IPS DF 19.7 (cell line): ENCODE measurements at places on chromosomes 2 and 18.

DNA sequence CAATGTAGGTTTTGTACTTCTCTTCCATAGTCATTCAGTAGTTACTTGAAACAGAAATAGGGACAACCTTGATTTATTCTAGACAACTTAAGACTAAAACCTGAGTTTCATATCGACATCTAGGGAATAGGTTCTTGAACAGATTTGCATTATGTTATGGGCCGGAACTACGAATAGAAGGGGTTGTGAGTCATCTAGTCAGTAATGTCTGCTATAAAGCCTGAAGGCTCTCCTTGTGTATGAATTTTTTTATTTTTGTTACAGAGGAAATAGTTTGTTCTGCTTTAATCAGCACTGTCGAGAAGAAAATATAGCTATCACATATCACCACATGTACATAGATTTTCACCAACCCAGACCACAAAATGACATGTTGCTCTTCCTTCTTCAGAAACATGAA lies 17.3 kb upstream of the TRIM43 start:
- DNase-seq, result no peak

DNA sequence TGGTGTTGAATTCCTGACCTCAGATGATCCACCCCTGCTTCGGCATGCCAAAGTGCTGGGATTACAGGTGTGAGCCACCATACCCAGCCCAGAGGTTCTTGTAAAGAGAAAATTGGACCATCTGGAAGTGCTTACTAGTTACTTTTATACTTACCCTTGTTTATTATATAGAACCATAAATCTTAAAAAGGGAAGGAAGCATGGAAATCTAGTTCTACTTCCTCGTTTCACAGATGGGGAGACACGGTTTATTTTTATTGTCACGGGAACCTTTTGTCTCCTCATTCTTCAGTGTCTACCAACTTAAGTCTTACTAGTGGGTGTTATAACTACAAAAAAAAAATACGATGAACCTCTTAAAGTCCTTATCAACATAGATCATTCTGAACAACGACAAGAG lies 45.8 kb upstream of the PDK1 start:
- DNase-seq, result no peak

DNA sequence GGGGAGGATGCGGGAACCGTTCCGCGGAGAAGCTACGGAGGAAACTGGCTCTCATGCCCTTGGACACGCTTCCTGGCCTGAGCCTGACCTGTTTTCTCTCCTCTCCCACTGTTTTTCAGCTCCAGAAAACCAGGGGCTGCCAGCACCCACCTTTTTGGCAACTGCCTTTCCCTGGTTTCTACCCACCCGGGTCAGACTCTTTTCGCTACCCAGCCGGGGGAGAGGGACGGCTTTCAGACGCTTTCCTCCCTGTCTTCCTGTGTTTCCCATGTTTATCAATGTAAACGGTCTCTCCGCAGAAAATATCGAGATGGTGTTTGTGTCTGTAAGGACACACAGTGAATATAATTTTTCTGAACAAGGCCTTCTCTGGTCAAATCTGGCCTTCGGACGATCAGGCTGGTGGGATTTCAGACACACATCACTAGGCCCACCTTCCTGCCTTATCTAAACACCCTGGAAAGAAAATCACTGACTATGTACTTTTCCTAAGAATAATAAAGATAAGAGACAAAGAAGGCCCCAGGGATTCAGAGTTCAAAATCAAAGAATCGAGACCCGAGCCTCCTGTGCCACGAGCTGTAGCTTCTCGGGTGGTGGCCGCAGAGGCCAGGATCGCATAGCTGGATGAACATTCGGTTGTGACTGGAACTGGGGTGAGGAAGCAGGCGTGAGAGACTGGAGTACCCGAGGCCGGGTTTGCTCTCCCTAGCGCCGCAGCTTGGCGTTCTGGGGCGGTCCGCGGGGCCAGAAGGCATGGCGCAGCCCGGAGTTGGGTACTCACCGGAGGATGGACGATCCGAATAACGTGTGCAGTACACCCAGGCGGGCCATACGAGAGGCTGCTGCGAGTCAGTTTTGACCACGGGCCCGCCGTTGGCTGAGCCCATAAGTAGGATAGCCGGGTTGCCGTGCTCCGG lies 1.7 kb downstream of the EN1 start:
- DNase-seq, result no peak

GRCh38 chr18:48649231-48649630 lies 110.4 kb downstream of the CTIF start:
- no peak for DNase-seq

GRCh38 chr18:28529644-28530043 lies 352.7 kb upstream of the CDH2 start:
- no peak for DNase-seq

GRCh38 chr2:199201539-199201938 lies 256.2 kb downstream of the SATB2 start:
- DNase-seq, result no peak

DNA sequence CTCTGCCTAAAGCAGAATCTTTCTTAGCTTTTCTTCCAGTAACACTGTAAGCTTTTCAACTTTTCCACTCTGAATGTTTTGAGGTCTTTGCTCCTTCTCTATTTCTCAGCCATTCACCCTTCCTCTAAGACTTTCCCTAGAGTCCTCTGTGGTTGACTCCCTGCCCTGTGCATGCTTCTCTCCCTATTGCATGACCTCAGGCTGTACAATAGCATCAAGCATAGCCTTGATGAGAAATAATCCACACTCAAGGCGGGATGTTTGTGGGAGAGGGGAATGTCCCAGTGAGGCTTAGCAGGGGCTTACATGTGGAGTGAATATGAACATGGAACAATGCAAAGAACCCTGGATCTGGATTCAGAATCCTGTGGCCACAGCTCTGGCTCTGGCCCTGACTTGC lies 48.4 kb upstream of the IGFBP5 start:
- DNase-seq, result no peak

DNA sequence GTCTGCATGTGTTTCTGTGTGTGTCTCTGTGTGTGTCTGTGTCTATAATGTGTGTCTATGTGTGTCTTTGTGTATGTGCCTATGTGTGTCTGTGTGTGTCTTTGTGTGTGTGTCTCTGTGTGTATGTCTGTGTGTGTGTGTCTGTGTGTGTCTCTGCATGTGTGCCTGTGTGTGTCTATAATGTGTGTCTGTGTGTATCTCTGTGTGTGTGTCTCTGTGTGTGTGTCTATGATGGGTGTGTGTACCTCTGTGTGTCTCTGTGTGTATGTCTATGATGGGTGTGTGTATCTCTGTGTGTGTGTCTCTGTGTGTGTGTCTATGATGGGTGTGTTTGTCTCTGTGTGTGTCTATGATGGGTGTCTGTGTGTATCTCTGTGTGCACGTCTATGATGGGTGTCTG lies 126.2 kb upstream of the GPC1 start:
- no peak for DNase-seq

GRCh38 chr18:49368161-49368875 lies 92.1 kb downstream of the DYM start:
- no peak for DNase-seq

DNA sequence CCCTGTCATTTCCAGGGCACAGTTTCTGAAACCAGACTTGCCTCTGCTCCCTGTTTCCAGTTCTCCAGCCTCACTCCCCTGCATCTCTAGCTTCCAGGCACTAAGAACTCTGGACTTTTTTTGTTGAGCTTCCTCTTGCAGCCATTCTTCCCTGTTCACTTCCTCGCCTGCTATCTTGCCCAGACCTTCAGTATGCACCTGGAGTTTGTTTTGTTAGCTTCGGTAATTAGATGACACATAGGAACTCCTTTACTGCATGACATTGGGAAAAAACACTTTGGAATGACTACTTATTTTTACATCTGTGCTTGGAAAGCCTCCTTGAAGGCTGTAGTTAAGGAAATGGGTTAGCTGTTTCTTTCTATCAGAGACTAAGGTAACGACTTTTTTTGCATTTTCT lies 35.2 kb downstream of the OTOF start:
- no peak for DNase-seq

GRCh38 chr18:78032574-78032973 lies 782.9 kb downstream of the GALR1 start:
- no peak for DNase-seq

DNA sequence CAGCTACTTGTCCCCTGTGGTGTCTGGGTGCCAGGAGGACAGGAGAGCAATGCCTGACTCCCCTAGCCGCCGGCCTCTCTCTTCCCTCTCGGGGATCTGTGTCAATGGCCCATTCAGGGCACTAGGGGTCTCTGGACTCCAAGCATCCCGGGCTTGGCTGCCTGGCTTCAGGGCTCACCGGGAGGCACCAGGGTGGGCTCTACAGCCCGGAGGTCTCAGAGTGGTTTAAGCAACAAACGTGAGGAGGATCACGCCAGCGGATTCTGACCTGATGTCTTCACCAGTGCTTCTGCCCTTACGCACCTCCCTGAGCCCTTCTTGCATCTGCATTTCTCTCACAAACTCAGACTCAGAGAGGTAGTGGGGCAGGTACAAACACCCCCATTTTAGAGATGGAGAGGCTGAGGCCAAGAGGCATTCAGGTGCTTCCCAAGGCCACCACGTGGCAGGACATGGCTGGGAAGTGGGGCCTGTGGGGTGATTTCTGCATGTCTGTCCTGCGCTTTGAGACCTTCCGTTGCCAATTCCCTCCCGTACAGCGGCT lies 243.0 kb downstream of the CELF4 start:
- no peak for DNase-seq

DNA sequence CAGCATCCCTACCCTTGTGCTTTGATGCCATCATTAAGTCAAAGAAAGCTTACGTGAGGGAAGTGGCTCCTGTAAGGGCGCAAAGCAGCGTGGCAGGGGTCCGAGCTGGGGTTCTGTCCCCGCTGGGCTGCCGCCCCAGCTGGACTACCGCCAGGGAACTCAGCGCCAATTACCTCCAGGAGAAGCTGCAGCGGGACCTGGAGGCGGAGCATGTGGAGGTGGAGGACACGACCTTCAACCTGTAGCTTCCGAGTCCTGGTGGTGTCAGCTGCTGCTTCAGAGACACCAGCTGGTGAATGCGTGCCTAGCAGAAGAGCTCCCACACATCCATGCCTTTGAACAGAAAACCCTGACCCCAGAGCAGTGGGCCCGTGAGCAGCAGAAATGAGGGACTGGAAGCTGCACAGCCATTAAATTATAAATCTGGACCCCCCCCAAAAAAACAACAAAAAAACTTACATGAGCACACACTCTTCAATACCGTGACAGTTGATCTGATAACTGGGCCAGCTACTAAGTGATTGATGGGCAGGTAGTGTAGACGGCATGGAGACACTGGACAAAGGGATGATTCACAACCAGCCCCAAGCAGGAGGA lies 20.1 kb upstream of the YES1 start:
- DNase-seq, result no peak

DNA sequence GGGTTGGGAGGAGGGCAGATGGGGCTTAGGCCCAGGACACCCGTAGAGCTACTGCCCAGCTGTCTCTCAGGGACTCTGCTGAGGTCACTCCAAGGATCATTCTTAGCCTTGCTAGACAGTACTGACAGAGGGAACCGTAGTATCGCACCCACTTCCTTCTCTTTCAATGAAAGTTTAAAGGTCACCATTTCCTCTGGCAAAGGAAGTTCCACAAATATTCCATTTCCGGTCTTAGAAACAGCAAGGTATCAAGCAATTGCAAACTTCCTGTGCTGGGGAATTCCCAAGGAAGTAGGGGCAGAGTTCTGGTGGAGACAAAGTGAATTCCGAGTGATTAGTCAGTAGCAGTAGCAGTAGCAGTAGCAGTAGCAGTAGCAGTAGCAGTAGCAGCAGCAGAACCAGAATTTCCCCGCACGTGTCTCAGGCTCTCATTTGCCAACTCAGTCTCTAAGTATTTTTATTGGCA lies 24.7 kb downstream of the IL1B start:
- DNase-seq, result no peak

DNA sequence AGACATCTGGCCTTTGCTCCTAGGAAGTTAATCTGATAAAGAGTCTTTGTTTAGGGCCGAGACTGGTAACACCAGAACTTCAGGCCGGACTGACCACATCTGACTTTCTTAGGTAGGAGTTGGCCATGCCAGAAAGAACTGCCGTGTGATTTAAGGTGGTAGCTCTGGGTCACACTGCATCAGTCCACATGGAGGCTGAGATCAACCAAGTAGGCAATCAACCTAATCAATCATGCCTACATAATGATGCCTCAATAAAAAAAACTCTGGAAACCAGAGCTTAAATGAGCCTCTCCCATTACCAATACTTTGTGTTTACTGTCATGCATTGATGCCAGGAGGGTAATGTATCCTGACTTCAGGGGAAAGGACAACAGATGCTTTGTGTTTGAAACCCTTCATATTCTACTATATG lies 44.1 kb upstream of the ORC2 start:
- no peak for DNase-seq

GRCh38 chr18:69400253-69400975 lies at the start of gene DOK6:
DOK6 (plus strand) TSS chr18:69400888.
- no peak for DNase-seq

DNA sequence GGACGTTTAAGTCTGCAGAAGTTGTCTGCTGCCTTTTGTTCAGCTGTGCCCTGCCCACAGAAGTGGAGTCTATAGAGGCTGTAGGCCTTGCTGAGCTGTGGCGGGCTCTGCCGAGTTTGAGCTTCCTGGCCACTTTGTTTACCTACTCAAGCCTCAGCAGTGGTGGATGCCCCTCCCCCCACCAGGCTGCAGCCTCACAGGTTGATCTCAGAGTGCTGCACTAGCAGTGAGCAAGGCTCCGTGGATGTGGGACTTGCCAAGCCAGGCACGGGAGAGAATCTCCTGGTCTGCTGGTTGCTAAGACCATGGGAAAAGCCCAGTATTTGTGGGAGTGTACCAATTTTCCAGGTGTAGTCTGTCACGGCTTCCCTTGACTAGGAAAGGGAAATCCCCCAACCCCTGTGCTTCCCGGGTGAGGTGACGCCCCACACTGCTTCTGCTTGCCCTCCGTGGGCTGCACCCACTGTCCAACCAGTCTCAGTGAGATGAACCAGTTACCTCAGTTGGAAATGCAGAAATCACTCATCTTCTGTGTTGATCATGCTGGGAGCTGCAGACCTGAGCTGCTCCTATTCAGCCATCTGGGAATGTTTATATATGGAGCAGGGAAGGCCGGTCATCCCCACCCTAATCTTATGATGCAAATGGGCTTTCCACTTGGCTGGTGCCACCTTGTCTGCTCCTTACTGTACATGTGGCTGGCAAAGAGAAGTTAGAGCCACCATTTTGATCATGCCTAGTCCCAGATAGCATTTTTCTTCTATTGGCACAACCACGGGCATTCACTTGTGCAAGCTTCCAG lies 156.9 kb upstream of the ITGA6 start:
- no peak for DNase-seq

GRCh38 chr2:43225788-43226557 lies 433 bp downstream of the ZFP36L2 start:
- no peak for DNase-seq

- no peak for DNase-seq
These were observed 96.4 kb upstream of the DNER start for GRCh38 chr2:229810786-229811185.

DNA sequence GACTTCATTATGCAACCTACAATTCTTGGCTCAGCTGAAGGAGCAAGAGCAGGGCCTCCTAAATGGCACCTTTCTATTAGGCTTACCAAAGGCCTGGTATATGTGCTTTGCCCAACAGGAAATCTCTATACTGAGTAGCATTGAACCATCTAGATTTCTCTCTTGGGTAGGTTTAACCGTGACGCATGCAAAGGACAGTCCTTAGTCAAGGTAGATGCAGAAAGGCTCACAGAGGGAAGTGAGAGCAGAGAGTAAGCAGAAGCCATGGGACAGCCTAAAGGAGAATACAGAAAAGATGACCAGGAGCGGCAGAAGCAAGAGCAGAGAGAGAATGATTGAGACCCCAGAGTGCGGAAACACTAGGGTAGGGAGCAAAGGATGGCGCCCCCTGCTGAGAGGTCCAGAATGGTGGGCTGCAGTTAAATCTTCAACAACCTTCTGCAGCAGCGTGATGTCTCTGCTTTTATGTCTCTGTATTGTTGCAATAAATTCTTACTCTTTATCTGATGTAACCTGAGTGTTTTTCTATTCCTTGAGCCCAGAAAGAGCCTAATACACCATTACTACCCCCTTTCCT lies 4.7 kb upstream of the OSBPL1A start:
- no peak for DNase-seq
